ENCODE measurements at places on chromosomes 7 and 10.

DNA sequence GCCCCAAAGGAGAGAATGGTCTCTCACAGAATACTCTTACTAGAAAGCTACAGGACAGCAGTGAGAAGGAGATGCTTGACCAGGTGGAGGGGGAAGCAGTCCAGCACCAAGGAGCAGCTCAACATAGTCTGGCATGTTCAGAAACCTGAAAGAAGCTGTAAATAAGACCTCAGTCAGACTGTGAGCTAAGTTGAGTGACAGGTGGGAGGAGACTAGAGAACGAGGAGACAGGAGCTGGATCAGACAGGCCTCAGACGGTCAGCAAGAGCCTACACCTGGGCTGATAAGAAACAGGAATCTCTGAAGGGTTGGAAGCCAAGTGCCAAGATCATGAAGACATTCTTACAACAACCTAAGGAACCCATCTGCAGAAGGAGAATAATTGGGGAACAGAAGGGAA is 54.5 kb downstream of the ELMO1 start:
- no peak for DNase-seq

DNA sequence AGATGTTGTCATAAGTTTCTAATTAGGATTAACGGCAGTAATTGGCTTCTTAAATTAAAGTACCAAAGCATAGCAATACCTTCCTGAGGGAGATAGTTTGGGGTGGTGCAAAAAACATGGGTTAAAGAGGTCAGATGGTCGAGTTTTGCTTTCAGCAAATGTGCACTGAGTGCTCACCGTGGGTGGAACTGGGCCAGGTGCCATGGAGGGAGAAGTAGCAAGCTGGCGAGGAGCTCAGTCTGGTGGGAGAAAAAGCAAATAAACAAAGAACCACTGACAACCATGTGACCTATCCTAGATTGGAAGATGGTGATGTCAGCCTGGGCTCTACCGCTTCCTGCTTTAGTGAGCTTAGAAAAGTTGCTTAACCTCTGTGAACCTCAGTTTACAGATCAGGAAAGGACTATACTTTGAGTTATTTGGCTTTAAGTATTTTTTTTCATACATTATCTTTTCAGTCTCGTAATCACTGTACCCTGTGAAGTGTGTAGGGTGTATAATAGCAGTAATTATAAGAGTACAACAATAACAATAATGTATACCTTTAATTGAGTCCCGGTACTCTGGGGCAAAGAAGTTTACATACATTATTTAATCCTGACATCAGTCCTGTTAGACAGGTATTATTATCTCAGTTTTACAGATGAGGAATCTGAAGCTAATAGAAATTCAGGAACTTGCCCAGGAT is 69.0 kb upstream of the PDCD4 start:
- DNase-seq = no peak

DNA sequence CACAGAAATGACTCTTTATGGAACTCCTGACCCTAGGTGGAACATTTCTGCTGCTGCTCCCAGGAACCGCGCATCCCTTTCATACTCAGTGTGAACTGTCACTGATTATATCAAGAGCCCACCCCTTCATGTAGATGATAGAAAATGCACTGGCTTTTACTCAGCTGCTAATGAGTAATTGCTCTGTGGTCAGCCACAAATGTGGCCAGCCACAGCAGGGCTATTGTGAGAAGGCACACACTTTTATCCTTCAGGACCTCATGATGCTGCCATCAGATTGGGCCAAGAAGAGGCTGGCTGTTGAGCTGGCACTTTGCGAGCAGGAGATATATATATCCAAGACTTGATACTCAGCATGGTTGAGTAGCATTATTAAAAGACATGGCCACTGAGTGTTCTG is 124.7 kb downstream of the CFAP58 start:
- no peak for DNase-seq

DNA sequence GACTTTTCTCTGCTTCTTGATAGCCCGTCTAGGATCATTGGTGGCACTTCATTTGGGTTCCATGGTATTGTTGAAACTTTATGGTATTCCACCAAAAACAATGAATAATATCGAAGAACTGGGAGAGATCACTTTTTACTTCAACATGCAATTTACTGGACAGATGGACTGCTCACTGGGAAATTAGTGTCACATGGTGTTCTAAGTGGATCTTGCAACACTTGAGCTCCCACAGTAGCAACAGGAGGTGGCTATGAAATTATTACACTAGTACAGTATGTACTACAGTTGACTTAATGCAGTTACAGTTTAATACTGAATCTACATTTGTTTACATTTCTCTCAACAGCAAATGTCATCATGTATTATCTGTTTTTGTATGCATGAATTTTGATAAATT is 997.3 kb downstream of the REEP3 start:
- no peak for DNase-seq
